ENCODE measurements at places on chromosomes 6 and 20.

DNA sequence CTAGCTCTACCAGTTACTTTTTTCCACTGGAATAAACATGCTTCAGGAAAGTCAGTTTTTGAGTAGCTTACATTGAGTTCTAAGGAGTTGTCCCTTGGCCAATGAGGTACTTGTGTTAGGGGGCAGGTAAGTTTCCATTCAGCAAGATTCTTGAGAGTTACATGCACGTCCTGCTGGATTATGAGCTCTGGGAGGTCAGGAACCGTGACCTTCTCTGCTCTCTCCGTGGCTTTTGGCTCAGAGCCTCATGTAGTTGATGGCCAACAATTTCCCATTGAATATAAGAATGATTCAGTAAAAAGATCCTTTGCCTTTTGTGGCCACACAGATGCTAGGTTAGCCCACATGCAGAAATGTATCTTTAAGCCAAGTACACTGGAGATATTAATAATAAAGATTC lies 181.8 kb upstream of the RALGAPA2 start:
- H3K27ac ChIP-seq: no peak overlapping the region
- no peaks in the 10 kb centered on the region for H3K4me1 ChIP-seq
- H3K27me3 ChIP-seq: peaks cover 4% of the 10 kb centered on the region

GRCh38 chr20:51188941-51189340 lies 166.0 kb upstream of the KCNG1 start:
- H3K36me3 ChIP-seq: no peaks in the 10 kb centered on the region
- peaks cover 5% of the 10 kb centered on the region for H3K4me1 ChIP-seq
- H3K4me3 ChIP-seq: no peak overlapping the region
- H3K27me3 ChIP-seq: peaks cover 17% of the 10 kb centered on the region
- no peak for DNase-seq
- H3K27ac ChIP-seq: peak overlapping the region; percentile 62

- no peak for DNase-seq
- no peaks in the 10 kb centered on the region for H3K27me3 ChIP-seq
- peaks cover 29% of the 10 kb centered on the region for H3K36me3 ChIP-seq
- H3K27ac ChIP-seq: no peak overlapping the region
- H3K4me1 ChIP-seq: no peaks in the 10 kb centered on the region
- H3K4me3 ChIP-seq: no peak overlapping the region
Measured at GRCh38 chr6:13600036-13600435, 15.1 kb upstream of the NOL7 start.

- no peaks in the 10 kb centered on the region for H3K4me1 ChIP-seq
- no peak overlapping the region for H3K27ac ChIP-seq
- H3K27me3 ChIP-seq: peaks cover 47% of the 10 kb centered on the region
- DNase-seq: no peak
Measured at GRCh38 chr6:160349020-160349441, 853 bp downstream of the SLC22A3 start.

- H3K4me3 ChIP-seq: no peak overlapping the region
- no peak overlapping the region for H3K27ac ChIP-seq
- peaks cover 8% of the 10 kb centered on the region for H3K27me3 ChIP-seq
- H3K36me3 ChIP-seq: no peaks in the 10 kb centered on the region
Measured at GRCh38 chr20:47956268-47956995, 171.2 kb upstream of the SULF2 start.

DNA sequence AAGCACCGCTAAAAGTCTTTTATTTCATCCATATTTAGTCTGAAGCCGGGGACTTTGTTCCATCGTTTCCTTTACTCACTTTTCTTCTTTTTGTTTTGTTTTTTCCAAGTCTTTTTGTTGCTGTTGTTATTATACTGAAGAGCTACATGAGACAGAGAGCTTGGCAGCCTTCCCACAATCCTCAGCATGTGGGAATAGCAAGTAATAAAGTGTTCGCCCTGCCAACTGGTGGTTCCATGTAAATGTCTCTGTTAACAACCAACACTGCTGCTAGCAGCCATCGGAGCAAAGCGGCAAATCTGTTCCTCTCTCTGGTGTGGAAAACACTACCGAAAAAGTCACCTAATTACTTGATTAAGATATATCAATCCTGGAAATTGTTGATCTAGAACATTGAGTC lies 437.8 kb upstream of the ID4 start:
- no peaks in the 10 kb centered on the region for H3K27me3 ChIP-seq
- no peaks in the 10 kb centered on the region for H3K36me3 ChIP-seq
- no peaks in the 10 kb centered on the region for H3K4me1 ChIP-seq
- DNase-seq: no peak
- H3K27ac ChIP-seq: no peak overlapping the region

- peaks cover 73% of the 10 kb centered on the region for H3K4me1 ChIP-seq
- H3K4me3 ChIP-seq: no peak overlapping the region
- H3K36me3 ChIP-seq: peaks cover 16% of the 10 kb centered on the region
- no peak for DNase-seq
- H3K27ac ChIP-seq: no peak overlapping the region
- no peaks in the 10 kb centered on the region for H3K27me3 ChIP-seq
Measured at GRCh38 chr6:43639984-43640800, 4.6 kb downstream of the MAD2L1BP start.

- no peak overlapping the region for H3K4me3 ChIP-seq
- H3K36me3 ChIP-seq: no peaks in the 10 kb centered on the region
- H3K27me3 ChIP-seq: peaks cover 4% of the 10 kb centered on the region
- no peak overlapping the region for H3K27ac ChIP-seq
- H3K4me1 ChIP-seq: no peaks in the 10 kb centered on the region
- DNase-seq: no peak
Measured at GRCh38 chr6:168218785-168219566, 100.6 kb downstream of the DACT2 start.

- H3K27me3 ChIP-seq: no peaks in the 10 kb centered on the region
- H3K4me3 ChIP-seq: peak overlapping the region; percentile 88
- DNase-seq: no peak
- peak overlapping the region; percentile 99 for H3K27ac ChIP-seq
- H3K4me1 ChIP-seq: peaks cover 85% of the 10 kb centered on the region
Measured at GRCh38 chr6:34671367-34671766, 25.2 kb downstream of the ILRUN start.

DNA sequence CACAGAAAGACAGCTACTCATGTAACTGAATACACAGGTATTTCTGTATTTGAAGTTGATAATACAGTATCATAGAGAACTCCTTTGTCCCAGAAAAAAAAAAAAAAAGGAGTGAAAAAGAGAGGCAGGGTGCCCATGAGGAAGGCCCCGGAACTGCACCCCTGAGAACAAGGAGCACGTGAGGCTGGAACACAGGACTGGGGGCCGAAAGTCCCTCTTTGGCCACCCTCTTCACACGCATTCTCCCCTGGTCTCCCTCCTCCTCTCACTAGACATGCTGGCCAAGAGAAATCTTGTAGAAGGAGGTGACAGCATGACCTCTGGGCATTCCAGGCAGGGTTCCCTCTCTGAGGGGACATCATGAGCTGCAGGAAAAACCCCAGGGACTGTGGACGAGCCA lies 62.7 kb upstream of the TRAF3IP2 start:
- H3K4me1 ChIP-seq: peaks cover 8% of the 10 kb centered on the region
- H3K36me3 ChIP-seq: peaks cover 33% of the 10 kb centered on the region
- H3K27ac ChIP-seq: peak overlapping the region; percentile 53
- H3K4me3 ChIP-seq: no peak overlapping the region
